Left lung (tissue), 14 donors: ENCODE measurements at places on chromosomes 2 and 18. TPM values are rescaled to one million over a fixed set of nuclear protein-coding genes. Genes with fewer than 3 reads are reported as not detected.
A peak's percentile ranks its signal among the peaks of the same experiment; 100 is the strongest.

- DNase-seq = no peak
Observed at GRCh38 chr2:103823847-103824246, 1030.1 kb upstream of the POU3F3 start.

COQ10B gene
- polyA plus RNA-seq = 12.7 TPM

- DNase-seq = no peak
Observed at GRCh38 chr2:236216711-236217110, 47.5 kb downstream of the ASB18 start.

GRCh38 chr2:65050931-65051330 is 5.3 kb upstream of the CEP68 start:
- no peak for DNase-seq

DNA sequence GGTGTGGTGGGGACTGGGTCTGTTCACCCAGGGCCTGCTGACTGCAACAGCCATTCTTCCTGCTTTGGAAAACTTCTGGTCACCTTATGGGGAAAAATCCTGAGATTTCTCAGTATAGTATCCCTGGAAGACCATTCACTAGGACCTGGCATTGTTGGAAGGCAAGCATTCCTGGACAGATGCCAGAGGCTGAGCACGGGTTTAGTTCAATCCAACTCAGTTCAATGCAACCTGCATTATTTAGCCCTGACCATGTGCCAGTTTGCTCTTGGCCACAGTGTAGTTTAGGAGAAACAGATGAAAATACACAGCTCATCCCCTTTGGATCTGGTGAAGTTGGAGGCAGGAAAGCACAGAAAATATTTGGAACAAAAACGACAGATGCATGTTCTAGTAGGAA is 95.9 kb downstream of the LPIN1 start:
- no peak for DNase-seq

GRCh38 chr2:4618630-4619228 is 915.4 kb downstream of the DCDC2C start:
- no peak for DNase-seq

DNA sequence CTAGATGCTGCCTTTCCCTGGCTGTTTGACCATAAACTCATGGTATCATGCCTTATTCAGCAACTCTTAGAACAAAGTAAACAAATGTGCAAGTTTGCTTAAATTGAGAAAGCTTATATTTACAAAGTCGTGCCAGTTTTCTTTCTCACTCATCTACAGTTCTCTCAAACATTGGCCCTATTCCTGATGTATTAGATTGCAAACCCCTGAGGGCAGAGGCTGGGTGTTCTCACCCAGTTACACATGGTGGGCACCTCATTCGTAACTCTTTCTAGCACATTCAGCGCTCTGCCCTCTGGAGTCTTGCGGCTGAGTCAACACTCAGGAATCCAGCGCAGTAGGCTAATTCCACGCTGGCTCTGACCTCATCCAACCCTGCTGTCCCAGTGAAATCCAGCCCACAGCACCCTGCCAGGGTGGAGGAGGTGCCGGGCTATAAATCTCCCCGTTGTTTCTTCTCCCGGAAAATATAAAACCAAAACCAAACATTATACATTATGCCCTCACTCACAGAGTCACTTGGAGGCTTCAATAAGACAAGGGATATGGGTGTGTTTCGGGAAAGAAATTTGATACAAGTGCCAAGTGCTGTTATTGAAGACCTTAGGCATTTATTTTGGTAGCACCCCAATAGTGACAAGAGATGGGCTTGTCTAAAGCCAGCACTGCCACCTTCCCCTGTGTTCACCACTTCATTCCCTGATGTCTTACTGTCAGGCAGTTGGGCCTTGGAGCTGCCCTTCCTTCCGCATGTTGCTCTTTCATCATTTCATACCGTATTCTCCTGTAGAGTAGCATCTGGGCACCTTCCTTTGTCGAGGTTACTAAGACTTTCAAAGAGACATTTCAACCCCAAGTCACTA is 287.4 kb downstream of the PRKCE start:
- DNase-seq = peak; percentile 85

DNA sequence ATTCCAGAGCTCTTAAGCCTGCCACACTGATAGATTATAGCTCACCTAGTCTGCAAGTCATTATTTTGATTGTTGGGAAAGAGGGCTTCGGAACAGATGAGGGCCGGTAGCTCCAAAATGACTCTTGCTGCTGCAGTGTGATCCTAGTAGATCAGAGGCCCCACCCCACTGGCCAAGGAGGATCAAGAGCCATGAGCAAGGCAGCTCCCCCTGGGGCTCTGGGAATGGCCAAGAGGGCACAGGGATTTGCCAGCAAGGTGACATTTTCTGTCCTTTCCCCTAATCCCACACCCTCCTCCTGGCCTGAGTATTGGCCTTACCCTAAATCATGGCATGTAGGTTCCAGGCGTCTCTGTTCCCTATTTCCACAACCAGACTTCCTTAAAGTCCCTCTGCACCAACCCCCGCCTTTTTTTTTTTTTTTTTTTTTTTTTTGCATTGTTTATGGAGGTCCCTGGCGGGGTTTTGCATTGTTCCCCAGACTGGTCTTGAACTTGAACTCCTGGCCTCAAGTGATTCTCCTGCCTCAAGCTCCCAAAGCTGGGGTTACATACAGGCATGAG is 36.5 kb downstream of the EIF4E2 start:
- DNase-seq = no peak

GRCh38 chr2:205675861-205676516 is 6.3 kb upstream of the NRP2 start:
- DNase-seq = peak; percentile 68

- DNase-seq = no peak
Observed at GRCh38 chr2:45822272-45822630, 170.8 kb downstream of the PRKCE start.

GRCh38 chr2:28342081-28342967 is 50.3 kb upstream of the FOSL2 start:
- DNase-seq = no peak
